ENCODE measurements at places on chromosomes 16 and 17. TPM values are rescaled to one million over a fixed set of nuclear protein-coding genes. Genes with fewer than 3 reads are reported as not detected.

The DOC2B gene
- 0.20 TPM for total RNA-seq

GRCh38 chr17:28174352-28175046 lies 132.0 kb downstream of the NLK start:
- DNase-seq: peak; percentile 18

The SEPTIN1 gene
- 205 TPM for total RNA-seq

The NACA2 gene
- total RNA-seq: not detected

The EME1 gene
- 2.9 TPM for total RNA-seq

GRCh38 chr16:17304491-17305119 lies 166.2 kb downstream of the XYLT1 start:
- no peak for DNase-seq

GRCh38 chr17:44024271-44024663 lies 9.5 kb upstream of the TMEM101 start:
- DNase-seq: no peak

DNA sequence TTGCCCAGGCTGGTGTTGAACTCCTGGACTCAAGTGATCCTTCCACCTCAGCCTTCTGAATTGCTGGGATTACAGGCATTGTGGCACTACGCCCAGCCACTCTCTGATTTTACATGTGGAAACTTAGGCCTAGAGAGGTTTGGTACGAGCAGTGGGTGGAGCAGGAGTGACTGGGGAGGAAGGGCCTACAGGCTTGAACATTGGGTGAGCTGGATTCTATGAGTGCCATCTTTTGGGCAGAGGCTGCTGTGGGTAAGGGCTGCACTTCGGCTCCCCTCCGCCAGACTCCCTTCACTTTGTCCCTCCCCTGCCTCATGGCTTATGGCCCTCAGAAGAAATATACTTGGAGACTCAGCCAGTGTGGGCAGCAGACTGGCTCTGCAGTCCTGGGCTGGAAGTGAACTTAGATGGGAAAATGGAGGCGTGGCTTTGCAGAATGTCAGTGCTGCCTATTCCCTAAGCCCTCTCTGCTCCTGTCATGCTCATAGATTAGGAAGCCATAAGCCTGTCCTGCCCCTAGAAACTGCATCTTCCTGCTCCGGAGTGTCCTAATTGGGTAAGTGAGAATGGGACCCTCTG lies 9.5 kb upstream of the MRC2 start:
- no peak for DNase-seq

DNA sequence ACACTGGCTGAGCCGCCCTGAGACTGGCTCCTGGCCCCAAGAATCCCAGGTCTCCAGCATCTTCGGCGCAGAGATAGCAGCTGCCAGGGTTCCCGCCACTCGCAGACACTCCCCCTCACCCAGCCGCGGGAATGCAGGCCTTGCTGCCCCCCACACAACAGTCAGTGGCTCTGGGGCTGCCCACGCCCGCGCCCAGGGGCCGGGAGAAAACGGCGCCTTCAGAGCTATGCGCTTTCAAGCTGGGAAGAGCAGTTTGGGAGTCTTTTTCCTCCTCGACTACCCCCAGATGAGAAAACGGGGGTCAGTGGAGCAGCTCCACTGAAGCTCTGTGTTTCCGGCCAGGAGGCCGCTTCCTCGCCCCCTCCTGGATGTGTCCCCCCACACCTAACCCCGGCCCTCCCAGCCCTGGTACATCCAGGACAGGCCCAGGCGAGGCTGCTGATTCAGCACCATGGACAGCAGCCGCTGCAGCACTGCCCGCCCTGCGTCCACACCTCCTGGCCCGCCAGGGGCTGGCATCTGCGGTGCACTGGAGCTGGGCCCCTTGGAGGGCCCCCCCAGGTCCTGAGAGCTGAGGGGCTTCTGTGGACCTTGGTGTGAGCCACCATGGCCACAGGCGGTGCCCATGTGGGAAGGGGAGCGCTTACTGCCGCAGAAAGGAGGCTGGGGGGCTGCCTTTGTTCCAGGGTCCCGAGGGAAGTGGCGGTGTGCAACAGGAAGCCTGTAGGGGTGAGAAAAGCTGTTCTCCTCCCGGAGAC lies 35.7 kb downstream of the CACNA1H start:
- DNase-seq: peak; percentile 47

DNA sequence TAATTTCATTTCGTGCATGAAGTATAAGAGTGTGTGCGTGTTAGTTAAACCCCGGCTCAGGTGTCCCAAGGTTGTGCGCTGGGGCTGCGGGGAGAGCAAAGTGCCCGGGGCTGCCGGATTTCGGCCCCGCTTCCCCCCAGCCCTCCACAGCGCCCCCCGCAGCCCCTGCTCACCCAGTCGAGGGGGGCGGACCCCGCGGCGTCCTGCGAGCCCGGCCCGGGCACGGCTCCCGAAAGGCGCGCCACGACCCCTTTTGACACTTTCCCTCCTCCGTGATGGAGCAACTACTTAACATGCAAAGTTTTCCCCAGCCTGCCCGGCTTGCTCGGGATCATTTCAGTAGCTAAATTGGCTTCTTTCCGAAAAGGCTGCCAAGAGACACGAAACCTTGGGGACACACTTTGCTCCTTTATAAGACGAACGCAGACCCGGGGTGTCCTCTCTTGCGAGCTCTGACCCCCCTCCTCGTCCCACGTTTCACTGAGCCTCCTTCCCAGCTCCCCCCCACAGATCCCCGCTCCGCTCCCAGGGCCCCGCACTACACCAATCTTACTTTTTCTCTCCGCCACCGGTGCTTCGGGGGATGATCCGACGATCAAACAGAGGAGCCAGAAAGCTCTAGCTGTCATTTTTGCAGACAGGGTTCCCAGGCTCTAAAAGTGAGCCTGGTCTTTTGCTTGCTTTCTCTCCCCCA lies 552 bp downstream of the C17orf58 start:
- peak; percentile 42 for DNase-seq

DNA sequence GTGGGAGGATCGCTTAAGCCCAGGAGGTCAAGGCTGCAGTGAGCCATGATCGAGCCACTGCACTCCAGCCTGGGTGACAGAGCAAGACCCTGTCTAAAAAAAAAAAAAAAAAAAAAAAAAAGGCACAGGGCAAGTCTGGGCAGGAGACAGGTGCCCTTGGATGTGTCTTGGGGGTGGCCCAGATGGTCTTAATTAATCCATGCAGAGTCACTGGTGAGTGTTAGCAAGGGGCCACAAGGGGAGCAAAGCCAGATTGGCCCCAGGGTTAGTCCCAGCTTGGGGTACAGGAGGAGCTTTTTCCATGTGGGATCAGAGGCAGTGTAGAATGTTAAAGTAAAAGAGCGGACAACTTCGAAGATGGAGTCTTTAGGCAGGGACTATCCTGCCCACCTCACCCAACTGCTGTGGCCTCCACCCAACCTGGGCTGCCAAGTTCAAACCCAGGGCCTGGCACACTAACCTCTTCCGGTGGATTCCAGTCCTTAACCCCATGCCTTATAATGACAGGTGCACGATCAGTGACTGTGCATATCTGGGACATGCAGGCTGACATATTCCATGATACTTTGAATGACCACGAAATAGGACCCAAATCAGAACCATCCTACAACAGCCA lies 32.2 kb upstream of the MFSD6L start:
- DNase-seq: no peak

The MYO15A gene
- total RNA-seq: 1.6 TPM

DNA sequence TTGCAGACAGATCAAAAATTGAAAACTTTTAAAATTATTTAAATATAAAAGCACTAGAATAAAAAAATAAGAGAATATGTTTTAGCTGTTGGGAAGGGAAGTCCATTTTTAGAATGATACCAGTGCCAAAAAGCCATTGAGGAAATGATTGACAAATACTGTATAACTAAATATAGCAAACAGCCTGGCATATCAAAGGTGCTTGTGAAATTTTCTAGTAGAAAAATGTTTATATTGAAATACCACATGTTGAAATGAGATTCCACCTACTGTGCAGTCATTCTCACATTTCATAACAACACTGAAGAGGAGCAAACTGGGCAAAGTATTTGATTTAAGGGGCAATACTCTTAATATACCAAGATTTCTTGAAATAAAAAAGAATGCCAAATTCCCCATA lies 183.5 kb downstream of the PHKB start:
- no peak for DNase-seq

DNA sequence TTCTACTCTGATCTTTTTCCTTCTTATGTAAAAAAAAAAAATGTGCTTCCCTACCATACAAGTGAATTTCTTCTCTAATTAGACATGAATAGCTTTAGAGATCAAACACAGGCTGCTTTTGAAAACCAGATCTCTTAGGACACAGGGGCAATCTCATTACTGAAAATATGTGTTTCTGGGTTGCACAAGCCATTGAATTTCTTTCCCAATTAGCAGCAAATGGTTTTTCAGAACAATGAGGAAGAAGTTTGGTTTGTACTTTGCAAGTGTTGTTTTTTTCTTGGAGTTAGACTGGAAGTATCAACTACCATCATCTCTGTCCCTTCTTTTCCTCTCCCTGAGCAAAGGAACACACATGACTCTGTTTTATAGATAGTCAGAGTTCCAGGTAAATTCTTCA lies 5.6 kb upstream of the ANKS4B start:
- no peak for DNase-seq

DNA sequence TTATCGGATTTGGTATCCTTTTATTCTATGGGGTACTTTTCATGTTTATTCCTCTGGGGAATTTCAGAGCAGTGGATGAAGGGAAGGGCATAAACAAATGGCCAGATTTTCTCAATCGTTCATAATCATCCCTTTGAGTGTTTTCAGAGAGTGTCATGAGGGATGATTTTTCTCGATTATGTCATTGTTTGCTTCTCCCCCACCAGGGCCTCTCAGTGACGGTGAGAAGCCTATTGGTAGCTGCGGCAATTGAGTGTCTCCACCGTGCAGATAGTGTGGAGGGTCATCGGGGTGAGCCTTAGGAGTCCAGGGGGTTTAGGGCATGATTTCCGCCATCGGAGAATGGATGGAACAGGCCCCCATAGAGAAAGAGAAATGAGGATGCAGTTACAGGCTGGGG lies 57.2 kb downstream of the USP43 start:
- no peak for DNase-seq

The SLX1B gene
- 12.8 TPM for total RNA-seq

The CDK5R1 gene
- total RNA-seq: 7.4 TPM

DNA sequence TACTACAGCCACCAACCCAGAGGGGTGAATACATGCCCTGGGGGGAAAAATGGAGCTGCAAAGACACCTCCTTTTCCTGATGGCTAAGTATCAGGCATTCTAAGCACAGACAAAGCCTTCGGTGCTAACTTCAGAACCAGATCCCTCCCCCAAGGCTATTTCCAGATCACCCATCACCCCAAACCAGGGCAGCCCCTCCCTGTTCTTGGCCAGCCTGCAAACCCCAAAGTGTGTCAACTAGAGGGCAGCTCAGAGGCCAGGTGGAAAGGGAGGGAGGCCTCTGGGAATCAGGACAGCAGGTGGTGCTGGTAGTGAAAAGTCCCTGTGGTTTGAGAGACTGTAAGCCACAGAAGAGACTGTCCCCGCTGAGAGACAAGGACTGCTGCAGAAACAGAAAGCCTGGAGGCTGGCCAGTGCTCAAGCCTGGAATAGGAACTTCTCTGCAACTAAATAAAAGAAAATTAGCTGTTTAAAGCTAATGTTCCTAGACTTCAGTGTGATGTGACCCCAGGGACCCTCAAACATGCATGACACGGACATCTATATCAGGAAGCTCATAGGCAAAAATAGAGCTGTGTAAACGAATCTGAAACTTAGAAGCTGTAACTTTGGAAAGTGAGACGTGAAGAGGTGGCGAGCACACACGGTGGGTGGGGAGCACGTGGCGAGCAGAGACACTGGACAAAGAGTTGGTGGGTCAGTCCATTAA lies 9.1 kb downstream of the TUBG1 start:
- DNase-seq: no peak

DNA sequence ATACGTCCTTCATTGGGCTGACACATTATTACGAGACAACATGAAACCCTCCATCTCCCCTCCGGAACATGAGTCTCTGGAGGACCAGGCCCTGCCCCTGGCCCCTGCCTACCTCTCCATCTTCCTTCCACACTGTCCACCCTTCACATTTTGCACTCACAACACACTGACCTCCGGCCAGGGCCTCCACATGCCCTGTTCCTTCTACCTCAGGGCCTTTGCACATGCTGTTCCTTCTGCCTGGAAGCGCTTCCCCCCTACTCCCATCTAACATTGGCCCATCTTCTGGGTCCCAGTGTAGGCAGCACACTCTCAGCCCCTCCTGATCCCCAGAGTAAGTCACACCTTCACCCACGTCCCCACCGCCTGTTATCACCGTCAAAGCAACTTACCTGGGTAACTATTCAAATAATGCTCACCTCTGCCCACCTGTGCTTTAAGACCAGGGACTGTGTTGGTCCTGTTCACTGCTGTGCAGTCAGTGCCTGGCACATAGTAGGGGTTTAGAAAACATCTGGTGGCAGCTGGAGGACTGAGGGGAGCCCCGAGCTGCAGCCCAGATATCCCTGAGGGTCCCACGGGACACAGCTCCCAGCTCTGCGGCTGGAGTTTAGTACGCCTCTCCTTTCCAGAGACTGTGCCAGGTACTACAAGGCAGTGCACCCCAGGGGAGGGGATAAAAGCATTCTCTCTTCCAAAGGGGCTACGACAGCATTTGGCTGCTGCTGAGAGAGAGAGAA lies 27.2 kb downstream of the RPH3AL start:
- DNase-seq: no peak

The TPSAB1 gene
- total RNA-seq: 13.4 TPM

DNA sequence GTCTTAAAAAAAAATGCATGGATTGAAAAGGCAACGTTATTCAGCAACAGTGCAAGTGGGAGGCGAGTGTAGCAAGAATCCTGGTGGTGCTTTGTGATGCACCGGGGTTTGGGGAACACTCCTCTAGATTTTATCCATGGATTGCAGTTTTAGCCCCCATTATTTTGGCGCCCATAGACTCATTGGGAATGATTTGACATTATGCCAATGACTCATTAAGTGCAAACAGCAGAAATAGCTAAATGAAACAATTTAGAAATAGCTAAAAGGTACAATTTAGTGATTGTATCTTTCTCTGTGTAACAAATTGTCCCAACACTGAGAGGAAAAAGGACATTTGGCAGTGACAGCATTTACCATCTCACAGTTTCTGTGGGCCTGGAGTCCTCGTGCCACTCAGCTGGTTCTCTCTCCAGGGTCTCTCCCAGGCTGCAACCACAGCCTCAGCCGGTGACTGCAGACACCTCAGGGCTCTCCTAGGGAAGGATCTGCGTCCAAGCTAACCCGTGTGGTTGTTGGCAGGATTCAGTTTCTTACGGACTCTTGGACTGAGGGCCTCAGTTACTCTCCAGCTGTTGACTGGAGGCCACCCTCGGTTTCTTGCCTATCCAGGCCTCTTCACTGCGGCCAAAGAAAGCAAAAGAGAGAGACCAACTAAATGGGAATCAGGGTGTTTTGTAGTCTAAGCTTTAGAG lies 398.7 kb downstream of the SNX29 start:
- DNase-seq: no peak

The TBC1D3I gene
- total RNA-seq: 0.84 TPM

The LASP1 gene
- total RNA-seq: 340 TPM

GRCh38 chr17:63682441-63682840 lies 17.5 kb downstream of the LIMD2 start:
- DNase-seq: no peak

The MNT gene
- total RNA-seq: 72.3 TPM

GRCh38 chr17:2194889-2195335 lies 108.7 kb downstream of the SMG6 start:
- no peak for DNase-seq

The STAT5A gene
- total RNA-seq: 117 TPM

All from natural killer cell (primary cell).